Choroid plexus epithelial cell (primary cell): ENCODE measurements at places on chromosomes 7 and 10.

DNA sequence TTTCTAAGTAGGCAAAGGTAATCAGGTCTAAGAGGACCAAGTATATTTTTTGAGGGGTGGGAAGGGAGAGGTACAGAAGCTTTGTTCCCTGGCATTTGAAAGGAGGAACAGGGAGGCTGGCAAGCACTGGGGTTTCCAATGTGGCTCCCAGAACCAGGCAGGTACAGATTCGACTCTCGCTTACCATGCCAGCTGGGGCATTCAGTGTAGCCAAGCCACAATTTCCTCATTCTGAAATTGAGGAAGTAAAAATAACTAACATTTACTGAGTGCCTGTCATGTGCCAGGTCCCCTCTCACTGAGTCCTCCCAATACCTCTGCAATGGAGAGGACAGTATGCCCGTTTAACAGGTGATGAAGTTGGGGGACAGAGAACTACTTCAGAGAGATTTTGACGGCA lies 45.9 kb upstream of the BET1 start:
- DNase-seq: no peak

- DNase-seq: no peak
Measured at GRCh38 chr10:38076687-38077086, 17.4 kb upstream of the ZNF37A start.

- no peak for DNase-seq
Measured at GRCh38 chr7:156999958-157000726, 10.3 kb downstream of the MNX1 start.

DNA sequence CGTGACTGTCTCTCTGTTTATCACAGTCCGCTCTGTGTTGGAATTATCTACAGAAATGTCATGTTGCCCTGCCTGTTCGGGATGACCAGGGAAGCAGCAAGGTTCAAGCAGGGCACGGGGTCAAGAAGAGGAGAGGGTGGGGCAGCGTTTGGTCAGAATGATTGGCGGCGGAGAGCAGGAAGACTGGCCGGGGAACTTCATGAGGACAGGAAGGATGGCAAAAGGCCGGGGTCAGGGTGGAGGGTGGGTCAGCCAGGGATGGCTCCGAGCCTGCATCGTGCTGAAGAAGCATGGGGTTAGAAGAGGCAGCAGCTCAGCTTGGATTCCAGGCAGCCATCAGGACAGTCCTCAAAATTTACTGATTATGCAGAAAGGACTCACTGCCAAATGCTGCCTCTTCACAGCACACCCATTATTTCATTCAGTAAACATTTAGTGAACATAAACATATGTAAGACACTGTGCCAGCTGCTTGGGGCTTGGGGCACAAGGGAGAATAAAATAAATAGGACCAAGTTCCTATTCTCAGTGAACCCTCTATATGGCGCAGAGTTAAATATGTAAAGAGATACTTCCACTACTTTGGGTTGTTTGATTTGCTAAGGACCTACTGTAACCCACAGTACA lies 42.8 kb downstream of the WNT2 start:
- DNase-seq: no peak

- no peak for DNase-seq
Measured at GRCh38 chr7:101772508-101773211, 44.8 kb upstream of the CUX1 start.

GRCh38 chr10:2279711-2280110 lies 542.4 kb upstream of the ADARB2 start:
- no peak for DNase-seq

DNA sequence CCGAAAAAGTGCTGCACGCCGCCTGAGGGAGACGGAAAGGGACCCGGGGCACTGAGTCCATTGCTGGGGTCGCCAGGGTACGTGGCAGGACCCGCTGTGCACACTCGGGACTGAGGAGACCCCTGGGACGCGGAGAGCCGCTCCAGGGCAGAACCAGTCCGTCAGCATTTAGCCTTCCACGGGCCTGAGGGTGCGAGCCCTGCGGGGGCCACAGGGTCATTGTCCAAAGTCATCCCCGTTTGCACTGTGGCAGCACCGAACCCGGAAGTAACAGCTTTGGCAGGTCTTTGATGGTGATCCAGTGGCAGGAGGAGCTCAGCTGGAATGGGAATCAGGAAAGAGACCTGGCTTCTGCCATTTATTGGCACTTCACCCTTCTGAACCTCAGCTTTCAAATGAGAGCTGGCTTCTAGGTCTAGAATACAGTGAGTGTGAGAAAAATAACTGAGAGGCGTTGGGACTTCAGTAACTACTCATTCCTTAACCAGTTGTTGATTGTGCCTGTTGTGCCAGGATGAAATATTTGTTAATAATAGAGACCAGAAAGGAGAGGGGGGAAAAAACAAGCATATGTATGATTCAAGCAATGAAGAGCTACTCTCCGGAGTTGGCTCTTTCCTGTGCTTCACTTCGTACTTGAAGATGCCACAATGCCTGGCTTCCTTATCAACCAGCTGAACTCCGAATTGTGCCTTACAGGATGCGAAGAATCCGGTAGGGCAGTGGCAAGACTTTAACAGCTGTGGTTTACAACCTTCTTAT lies 811 bp upstream of the ARHGAP12 start:
- DNase-seq: no peak

- DNase-seq: no peak
Measured at GRCh38 chr10:103861505-103861904, 6.1 kb upstream of the SH3PXD2A start.

DNA sequence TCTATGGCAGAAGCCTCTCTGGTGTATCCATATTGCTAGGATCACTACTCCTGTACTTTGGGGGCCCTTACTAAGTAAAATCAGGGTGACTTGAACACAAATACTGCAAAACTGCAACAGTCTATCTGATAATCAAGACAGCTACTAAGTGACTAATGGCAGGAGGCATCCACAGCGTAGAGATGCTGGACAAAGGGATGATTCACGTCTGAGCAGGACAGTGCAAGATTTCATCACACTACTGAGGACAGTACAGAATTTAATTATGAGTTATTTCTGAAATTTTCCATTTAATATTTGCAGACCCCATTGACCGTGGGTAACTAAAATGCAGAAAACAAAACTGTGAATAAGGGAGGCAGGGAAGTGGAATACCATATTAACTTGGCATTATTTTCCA lies 10.4 kb downstream of the CUL2 start:
- DNase-seq: peak; percentile 79

- DNase-seq: peak; percentile 47
Measured at GRCh38 chr7:21996641-21997040, 50.9 kb upstream of the CDCA7L start.

DNA sequence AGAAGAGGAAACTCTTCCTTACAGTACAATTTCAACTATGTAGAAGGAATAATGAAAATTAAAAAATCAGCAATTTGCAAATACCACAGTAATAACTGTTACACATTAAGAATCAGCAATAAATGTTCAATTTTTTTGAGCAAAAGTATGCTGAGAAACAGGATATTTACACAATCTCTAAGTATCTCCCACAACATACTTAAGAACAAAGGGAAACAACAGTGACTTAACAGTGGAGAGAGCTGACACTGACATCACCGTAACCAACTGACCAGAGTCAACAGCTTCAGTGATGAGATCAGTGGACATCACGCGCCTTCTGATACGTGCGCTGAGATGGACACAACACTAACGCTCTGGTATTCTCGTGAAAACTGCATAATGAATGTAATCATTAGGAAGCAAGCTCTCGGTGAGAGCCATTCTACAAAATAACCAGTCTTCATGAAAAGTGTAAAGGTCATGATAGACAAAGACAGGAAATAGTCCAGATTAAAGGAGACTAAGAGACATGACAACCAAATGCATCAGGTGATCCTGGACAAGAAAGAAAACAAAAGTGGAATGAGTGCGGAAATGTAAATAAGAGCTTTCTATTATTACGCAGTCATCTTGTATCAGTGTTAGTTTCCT lies 82.6 kb downstream of the PIP4K2A start:
- peak; percentile 63 for DNase-seq

DNA sequence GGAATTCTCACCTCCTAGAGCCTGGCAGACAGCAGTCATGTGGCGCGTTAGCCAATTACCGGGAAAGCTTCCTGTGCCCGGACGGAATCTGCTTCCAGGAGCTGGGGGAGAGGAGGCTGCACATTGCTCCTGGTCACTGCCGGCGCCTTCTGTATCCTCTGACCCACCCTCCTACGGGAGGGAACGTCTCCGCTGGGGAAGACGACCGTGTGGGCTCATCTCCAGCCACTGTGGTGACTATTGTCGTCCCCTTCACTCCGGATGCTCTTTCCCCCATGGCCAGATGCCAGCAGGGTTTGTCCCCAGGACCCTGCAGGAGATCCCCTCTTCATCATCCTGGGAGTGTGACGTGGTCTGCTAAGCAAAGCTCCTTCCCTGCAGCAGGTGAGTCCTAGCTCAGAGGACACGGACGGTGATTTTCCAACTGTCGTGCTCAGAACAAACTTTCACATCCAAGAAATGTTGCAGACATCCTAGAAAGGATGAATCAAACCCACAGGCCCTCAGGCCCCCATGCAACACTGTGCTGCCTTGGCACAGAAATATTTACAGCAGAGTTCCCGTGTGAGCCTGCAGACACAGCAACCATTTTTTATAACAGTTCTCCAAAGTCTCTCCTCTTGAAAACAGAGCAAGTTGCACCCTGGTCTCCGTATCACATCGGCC lies 29.6 kb upstream of the FAM20C start:
- DNase-seq: no peak

DNA sequence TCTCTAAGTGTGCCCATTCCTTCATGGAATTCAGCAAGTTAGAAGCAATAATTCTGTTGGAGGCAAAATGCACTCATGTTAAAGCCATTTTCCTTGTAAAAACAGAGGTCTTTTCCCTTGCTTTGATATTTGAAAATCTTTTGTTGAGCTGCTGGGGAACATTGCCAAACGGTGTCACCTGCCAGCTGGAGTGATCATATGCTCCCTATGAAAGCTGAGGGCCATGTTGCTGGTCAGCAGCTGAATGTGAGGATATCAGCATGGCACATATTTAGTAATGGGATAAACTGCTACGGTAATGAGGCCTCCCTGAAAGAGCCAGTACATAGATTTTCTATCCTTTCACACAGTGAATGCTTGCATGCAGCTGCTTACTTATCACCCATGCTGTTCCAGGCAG lies 224.3 kb downstream of the THSD7A start:
- peak; percentile 28 for DNase-seq

DNA sequence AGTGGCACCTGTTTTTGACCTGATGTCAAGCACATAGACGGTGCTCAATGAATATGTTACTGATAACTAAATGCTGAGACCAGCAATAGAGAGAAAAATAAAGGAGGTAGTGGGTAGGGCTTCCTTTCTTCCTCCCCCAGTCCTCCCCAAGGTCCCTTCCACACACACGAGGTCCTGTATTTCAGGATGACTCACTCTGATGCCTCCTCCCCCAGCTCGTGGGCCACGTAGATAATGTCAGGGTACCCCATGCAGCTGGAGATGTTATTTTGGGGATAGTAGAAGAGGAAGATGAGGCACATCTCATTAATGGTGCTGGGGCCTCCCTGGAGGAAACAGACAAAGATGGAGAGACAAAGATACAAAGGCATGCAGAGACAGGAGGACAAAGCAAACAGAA lies 17.3 kb downstream of the PRSS58 start:
- no peak for DNase-seq

GRCh38 chr7:134514106-134514505 lies 13.3 kb upstream of the AKR1B10 start:
- DNase-seq: no peak

- no peak for DNase-seq
Measured at GRCh38 chr10:26779176-26779860, 81.4 kb downstream of the ABI1 start.

GRCh38 chr7:3721422-3721821 lies 420.4 kb downstream of the SDK1 start:
- DNase-seq: no peak

GRCh38 chr7:43671521-43671920 lies 57.8 kb downstream of the COA1 start:
- DNase-seq: no peak

GRCh38 chr7:133139350-133139749 lies 57.5 kb upstream of the CHCHD3 start:
- peak; percentile 78 for DNase-seq

DNA sequence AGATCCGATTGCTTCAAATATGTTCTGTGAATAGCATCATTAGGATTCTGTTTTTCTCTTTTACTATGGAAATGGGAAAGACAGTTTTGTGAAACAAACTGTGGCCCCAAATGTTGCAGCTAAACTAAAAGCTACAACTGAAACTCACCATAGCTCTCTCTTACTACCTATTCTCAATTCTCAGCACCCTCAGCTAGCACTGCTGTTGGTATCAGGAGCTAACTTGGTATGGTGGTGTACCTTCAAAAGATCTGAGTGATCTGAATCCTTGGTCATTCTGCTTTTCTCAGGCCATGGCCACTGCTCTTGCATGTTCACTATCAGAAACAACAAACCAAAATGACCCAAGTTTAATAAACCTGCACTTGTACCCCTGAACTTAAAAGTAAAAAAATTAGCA lies 1208.0 kb downstream of the SORCS1 start:
- DNase-seq: no peak

- DNase-seq: no peak
Measured at GRCh38 chr10:70562036-70562755, 40.3 kb downstream of the PRF1 start.

GRCh38 chr7:31991846-31992245 lies 78.4 kb downstream of the PDE1C start:
- DNase-seq: no peak

DNA sequence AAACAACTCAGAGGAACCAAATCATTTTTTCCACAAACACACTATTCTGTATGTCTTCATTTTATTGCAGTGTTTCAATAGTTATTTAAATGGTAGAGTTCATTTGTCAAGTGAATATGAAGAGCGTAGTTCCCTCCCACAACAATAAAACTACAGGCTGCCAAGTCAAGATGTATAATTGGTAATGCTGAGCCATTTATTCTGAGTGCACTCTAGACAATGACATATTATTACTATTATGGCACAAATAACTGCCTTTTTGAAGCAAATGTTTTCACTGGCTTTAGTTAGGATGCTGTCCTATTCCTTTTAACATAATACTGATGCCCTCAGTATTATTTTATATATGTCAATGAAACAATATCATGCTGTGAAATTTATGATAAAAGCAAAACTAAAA lies 102.7 kb upstream of the PCDH15 start:
- DNase-seq: no peak

GRCh38 chr7:103474956-103475355 lies 28.9 kb upstream of the SLC26A5 start:
- DNase-seq: peak; percentile 2

DNA sequence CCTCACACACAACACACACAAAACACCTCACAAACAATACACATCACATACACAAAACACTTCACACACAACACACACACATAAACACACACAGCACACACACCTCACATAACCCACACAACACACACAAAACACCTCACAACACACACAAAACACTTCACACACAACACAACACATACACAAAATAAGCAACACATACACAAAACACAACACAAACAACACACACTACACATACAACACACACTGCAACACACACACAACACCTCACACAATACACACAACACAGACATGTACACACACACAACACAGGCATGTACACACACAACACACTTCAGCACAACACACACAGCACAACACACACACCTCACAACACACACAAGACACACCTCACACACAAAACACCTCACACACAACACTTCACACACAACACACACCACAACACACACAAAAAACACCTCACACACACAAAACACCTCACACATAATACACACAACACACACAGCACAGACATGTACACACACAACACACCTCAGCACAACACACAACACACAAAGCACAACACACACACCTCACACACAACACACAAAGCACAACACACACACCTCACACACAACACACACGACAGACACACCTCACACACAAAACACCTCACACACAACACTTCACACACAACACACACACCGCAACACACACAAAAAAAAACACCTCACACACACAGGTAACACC lies 107.5 kb downstream of the TNS3 start:
- DNase-seq: no peak

- DNase-seq: no peak
Measured at GRCh38 chr7:155761162-155761561, 51.1 kb downstream of the SHH start.
